ENCODE measurements at places on chromosomes 7 and 10.
A peak's percentile ranks its signal among the peaks of the same experiment; 100 is the strongest.

GRCh38 chr7:6395898-6396595, 51.7 kb downstream of the DAGLB start:
- no peak for DNase-seq

DNA sequence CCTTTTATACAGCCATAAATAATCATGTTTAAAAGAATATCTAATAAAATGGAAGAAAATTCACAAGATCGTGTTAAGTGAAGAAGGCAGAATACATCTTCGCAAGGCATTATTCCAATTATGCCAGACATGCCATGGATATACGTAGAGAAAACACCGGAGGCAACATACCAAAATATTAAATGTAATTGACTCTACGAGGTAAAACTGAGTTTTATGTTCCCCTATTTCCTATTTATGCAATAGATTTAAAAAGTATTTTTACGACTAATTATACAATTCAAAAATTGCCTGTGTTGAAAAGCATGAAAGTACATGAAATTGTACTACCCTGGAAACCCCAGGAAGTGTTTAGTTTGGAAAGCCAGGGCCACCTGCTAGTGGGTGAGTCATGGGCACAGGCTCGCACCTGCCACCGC, 936 bp upstream of the REPIN1 start:
- no peak for DNase-seq

DNA sequence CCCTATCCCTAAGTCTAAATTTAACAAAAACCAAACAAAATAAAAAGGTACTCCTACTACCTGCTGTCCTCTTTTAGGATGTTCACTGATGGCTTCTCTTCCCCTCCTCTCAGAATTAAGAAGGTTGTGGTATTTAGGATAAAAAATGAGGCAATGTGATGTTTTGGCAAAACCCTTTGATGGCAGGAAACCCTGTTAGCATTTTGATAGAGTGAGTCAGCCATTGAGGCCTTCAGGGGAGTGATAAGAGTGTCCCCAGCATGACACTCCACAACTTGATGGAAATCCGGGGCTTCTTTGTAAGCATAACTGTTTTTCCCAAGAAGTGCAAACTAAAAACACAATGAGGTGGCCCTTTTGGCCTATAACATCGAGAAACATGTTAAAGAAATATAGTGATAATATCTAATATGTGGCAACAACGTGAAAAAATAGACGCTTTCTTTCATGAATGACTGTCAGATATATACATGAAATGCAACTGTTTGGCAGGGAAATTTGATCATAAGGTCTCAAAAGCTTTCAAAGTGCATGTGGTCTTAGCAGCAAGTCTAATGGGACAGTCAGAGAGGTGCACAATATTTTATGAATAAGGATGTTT, 55.0 kb downstream of the PRTFDC1 start:
- no peak for DNase-seq

DNA sequence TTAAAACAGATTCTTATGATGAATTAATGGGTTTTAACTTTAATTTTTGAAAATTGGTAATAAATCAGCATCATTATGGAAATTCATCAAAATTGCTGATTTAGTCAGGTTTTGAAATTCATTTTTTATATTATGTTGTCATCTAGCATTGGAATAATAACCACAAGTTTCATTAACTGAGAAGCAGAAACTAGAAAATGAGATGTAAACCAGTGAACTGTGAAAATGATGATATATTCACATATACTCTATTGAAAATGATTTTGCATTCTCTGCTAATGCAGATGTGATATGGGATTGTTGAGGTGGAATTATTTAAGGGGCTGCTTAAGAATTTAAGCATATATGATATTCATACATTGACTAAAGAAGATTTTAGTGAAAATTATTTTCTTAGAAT, 316.1 kb upstream of the FZD1 start:
- DNase-seq, result no peak

DNA sequence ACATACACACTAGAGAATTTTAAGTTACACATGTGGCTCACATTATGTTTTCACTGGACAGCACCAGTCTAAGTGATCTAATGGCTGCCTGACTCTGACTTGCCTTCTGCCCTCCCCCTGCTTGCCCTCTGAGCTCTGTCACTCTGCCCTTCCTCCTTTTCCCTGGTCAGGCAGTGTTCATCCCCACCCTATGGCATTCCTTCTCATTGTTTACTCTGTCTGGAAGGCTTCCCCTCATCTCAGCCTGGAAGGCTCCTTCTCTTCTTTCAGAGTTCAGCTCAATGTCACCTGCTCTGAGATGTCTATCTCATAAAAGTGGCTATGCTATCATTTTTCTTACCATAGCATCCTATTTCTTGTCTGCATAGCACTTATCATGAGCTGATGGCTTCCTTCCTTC, 305.7 kb downstream of the BMPER start:
- no peak for DNase-seq

GRCh38 chr7:89332026-89332425, 536.5 kb upstream of the TEX47 start:
- no peak for DNase-seq

- DNase-seq, result no peak
Measured at GRCh38 chr10:27207350-27207749, 33.2 kb downstream of the ACBD5 start.

DNA sequence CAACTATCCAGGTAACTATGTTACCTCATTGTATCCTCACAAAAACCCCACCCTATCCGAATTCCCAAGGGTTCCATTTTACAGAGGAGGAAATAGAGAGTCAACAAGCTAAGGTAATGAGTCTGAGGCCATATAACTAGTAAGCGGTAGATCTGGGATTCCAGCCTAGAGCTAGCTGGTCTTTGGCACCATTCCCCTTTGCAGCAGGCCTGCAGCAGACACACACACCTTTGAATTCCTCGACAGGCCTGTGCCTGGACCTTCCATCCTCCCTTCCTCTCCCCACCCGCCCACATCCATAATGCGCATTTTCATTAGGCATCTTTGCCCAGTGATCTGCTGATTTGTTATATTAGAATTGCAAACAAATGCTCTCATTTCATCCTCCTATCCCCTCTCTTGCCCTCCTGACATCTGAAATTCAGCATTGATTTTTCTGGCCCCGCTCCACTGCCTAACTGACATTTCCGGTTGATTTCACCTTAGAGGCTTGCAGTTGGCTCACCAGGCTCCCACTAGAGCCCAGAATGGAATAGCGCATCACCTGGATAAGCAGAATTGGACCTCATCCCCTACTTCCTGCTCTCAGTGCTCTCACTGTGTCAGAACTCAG, 129.5 kb downstream of the PLXNA4 start:
- no peak for DNase-seq

- DNase-seq, result no peak
Measured at GRCh38 chr7:19762631-19763030, 10.8 kb downstream of the TMEM196 start.

GRCh38 chr7:123763191-123763661, 14.4 kb upstream of the WASL start:
- no peak for DNase-seq

DNA sequence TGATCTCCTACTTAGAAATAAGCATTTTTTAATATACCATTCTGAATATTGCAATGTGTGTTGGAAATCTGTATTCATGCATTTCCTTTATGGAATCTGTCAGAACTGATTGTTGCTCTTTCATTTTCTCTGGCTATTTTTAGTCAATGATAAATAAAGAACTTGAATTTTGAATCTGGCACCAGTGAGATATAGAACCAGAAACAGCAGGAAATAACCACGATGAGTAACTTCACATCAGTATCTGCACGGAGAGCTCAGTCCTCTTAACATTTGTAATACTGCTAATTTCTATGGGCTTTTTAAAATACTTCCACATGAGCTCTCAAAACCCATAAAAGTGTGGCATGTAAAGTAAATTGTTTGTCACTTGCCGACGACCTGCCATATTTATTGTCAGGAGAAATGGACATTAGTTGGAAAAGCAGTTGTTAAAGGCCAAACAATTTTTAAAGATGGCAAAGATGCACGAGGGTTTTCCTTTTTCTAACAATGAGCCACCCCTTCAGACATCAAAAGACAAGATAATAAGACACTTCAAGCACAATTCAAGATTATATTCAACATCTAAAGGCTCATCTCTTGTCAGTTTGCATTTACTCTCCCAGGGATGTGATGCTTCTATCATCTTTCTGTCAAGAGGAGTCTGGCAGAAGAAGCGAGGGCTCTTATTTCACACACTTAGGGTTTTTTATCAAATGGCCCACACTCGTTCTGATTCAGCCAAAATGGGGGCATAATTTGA, 118.3 kb downstream of the POU6F2 start:
- no peak for DNase-seq

DNA sequence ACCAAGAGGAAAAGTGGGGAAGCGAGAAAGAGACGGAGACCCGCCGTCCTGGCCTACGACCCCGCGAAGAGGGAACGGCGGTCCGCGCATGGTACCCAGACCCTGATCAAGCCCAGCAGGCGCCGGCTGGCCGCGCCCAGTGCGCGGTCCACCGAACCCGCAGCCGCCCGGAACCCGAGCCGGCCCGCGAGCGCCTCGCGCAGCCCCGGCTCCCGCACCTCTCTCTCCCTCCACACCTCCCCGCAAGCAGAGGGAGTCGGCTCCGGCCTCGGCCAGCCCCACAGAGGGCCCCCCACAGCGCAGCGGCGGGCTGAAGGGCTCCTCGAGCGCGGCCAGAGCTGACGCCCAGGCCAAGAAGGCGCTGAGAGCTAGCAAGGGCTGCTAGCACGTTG, 164.7 kb downstream of the AGMO start:
- DNase-seq, result no peak

- no peak for DNase-seq
Measured at GRCh38 chr10:97011397-97011796, 174.4 kb downstream of the SLIT1 start.

DNA sequence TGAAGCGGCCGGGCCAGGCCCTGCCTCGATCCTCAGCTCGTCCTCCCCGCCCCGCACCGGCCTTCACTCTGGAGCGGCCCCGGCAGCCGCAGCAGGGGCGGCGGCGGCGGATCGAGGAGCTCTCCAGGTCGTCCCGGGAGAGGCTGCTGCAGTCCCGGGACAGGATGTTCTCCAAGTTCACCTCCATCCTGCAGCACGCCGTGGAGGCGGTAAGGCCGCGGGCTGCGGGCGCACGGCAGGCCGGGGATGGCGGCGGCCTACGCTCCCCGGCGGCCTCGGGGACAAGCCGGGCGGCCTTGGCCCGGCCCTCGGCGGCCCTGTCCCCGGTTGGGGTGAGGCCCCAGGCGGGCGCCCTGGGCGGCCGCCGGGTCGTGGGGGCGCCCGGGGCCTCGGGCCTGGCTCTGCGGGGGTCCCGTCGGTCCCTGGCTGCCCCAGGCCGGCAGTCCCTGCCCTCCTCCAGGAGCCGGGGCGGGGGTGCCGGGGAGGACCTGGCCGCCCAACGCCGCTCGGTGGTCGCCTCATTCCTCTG, 399 bp downstream of the FHIP2A start:
- no peak for DNase-seq

GRCh38 chr10:43083764-43084163, 6.9 kb downstream of the RET start:
- no peak for DNase-seq

DNA sequence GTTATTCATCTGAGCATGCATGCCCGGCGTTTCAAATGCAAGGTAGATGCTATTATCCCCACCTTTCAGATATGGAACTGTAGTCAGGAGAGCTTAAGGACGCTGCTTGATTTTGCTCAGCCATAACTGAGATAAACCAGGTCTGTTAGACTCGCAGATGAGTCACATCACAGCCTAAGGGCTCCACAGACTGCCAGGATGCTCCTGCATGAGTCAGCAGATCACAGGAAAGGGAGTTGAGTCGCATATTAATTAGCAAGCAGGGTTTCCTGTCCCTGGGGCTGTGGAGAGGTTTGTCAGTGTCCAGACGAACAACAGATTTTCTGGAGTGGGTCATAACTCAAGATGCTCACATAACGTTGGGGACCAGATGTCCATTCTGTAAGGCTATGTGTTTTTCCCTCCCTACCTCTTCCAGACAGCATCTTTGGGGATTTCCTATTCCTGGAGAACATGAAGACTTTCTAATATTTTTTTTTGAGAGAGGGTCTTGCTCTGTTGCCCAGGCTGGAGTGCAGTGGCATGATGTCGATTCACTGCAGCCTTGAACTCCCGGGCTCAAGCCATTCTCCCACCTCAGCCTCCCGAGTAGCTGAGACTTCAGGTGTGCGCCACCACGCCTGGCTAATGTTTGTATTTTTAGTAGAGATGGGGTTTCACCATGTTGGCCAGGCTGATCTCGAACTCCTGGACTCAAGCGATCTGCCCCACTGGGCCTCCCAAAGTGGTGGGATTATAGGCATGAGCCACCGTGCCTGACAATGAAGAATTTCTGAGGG, 36.7 kb downstream of the PFKFB3 start:
- peak; percentile 99 for DNase-seq

DNA sequence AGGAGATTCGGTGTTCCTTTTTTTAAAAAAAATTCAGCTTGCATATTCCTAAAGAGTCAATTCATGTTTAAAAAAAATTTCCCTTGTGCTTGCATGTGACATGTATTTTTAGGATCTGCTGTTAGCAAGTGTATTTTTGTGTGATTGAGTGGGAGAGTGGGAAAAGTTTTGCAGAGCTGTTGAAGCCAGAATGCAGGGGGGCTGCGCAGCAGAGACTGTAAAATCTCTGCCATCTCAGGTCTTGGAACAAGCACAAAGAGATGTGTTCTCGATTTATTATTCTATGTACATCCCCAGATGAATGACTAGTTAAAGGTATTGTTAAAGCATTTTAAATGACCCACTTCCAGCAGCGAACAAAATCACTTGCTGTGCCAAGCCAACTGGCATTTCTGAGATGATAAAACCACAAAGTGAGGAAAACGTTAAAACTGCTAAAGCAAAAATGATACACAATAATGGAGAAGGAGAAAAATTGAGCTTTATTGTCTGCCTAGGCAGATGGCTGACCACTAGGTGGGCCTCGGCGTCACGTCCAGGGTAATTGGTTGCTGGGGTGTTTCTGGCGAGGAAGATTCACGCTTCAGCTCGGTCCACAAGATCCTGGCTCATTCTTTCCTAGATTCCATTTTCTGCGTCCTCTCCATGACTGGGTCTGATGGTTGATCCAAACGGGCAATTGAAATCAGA, 67.0 kb upstream of the ATRNL1 start:
- no peak for DNase-seq

GRCh38 chr10:79266543-79267312, 80.5 kb upstream of the PPIF start:
- peak; percentile 91 for DNase-seq
